Stimulated activated CD4-positive, alpha-beta T cell treated with anti-CD3 and anti-CD28 coated beads, Interleukin-1b, Interleukin-23, amount 100 ng/mL, for 1 hour (primary cell): ENCODE measurements at places on chromosomes 12 and 14.

- no peak for DNase-seq
Measured at GRCh38 chr12:109247831-109248654, 61.0 kb downstream of the FOXN4 start.

DNA sequence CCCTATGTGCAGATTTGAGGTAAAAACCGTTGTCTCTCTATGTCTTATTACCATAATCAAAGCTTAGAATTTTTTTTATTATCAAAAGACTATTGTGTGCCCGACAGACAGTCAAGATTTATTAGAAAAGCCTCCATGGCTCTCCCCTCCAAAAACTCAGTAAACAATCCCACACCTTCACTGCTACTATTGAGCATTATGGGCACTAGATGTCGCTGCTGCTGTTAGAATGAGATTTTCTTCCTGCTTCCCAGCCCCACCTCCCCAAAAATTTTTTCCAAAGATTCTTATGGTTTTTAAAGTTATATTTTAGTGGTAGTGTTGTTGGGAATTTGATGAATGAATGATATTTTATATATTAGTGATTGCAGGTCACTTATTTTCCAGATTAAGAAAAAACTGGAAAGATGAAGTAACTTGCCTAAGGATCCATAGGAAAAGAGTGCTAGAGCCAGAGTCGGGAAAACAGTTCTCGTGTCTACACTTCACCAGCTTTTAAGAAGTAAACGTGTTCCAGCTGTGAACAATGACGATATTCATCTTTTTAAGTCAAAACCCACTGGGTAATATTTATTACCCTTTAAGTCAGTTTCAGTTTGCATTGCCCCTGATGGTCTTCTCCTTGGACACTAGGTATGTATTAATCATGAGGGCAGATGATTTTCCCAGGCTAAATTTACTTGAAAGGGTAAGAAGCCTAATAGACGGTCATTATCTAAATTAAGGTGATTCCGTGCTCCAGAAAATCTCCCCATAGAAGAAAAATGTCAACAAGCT lies 12.2 kb upstream of the FOXG1 start:
- no peak for DNase-seq

DNA sequence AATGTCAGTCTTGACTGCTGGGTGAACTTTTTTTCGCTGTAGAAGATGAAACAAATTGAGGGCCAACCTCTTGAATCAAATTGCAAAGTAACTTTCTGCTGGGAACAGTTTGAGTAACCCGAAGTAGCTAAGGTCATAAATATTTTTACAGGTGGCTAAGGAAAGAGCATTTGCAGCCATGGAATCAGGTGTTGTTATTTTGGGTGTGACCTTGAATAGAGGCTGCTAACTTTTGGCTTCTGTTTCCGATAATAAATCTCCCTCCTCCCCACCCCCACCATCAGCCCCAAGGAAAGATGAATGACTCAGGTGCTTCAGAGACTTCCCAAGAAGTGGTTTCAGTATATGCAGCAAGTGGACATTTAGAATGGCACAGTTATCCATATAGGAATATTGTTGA lies 571.7 kb downstream of the DIO2 start:
- no peak for DNase-seq

- no peak for DNase-seq
Measured at GRCh38 chr12:115002434-115002833, 318.5 kb upstream of the TBX3 start.

GRCh38 chr12:124532967-124533366 lies 34.4 kb downstream of the NCOR2 start:
- no peak for DNase-seq

- no peak for DNase-seq
Measured at GRCh38 chr12:88947486-88948043, 367.3 kb upstream of the KITLG start.

DNA sequence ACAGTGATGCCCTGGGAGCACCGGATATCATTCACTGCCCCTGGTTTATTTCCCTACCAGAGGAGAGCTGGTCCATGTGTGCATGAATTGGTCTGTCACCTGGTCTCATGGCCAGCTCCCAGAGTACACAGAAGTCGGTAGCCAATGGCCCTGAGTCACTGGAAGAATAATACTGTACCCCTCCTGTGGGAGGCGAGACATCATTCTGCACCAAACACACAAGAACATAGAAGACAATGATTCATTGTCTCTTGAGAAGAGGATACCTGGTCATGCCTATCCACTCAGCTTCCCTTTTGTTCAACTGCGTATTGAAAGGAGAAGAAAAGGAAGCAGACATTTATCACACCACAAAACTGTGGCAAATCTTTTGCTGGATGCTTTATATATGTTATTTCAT lies 216.2 kb downstream of the DPF3 start:
- DNase-seq, result no peak

- DNase-seq, result no peak
Measured at GRCh38 chr12:14384783-14385638, 19.5 kb downstream of the ATF7IP start.

DNA sequence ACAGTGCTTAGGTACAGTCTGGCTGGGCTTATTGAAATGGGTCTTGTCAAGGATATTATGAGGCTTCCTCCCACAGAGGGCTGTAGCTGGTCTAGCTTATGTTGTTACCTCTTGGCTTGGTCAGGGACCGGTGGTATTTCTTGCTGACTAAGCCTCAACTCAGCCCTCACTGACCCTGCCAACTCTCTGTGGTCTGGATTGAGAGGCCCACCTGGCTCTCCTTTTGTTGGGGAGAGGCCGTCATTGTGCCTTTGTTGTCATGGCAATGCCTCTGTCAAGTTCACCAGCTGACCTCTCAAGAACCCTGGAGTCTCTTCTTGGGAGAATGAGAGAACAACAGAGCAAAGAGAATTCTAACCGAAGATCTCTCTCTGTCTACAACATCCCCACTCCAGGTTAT lies 245.6 kb upstream of the NPAS3 start:
- no peak for DNase-seq

GRCh38 chr14:99121319-99121875 lies 150.6 kb downstream of the BCL11B start:
- no peak for DNase-seq

- no peak for DNase-seq
Measured at GRCh38 chr14:23005451-23006187, 4.3 kb downstream of the C14orf93 start.

- no peak for DNase-seq
Measured at GRCh38 chr14:89294060-89294459, 123.0 kb downstream of the FOXN3 start.

GRCh38 chr12:117188961-117189724 lies 1.1 kb downstream of the FBXO21 start:
- DNase-seq, result no peak
